ENCODE measurements at places on chromosomes 1 and 21.

GRCh38 chr1:245802941-245803665 is 648.3 kb downstream of the KIF26B start:
- DNase-seq: no peak

GRCh38 chr1:242886137-242886536 is 361.6 kb upstream of the PLD5 start:
- no peak for DNase-seq

DNA sequence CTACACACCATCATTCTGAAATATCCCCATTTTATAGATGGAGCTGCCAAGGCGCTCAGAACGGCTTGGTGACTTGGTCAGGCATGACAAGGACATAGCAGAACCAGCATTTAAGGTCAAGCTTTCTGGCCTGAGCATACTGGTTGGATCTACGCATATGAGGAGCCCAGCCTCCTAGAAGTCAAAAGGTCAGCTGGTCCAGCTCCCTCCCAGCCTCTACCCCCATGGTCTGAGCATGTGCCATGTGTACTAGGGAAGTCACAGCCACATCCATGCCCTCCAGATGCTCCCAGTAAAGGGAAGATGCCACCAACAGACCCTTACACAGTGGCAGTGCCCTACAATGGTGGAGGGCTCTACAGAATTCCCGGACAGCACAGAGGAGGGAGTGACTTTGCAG is 96.7 kb downstream of the EPHB2 start:
- no peak for DNase-seq

GRCh38 chr21:31750843-31751242 is 18.9 kb upstream of the SCAF4 start:
- DNase-seq: no peak

DNA sequence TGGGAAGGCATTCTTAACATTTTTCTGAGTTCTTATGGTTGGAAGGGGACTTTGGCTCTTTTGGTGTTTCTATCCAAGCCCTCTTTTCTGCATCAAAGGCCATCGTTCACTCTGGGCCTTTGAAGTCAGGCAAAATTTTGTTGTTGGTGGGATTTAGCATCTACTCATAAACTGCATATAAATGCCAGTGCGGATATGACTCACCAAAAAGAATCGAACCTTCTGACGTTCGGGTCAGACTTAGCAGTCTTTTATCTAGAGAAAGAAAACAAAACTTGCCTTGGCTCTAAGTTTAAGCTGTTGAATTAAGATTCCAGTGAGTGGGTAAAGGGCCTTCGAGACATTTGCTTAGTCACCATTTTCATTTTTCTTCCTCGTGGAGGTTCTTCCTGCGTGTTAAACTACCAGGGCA is 51.4 kb downstream of the EVA1C start:
- DNase-seq: no peak

- DNase-seq: no peak
Observed at GRCh38 chr1:2459757-2460156, 16.3 kb upstream of the PLCH2 start.

- no peak for DNase-seq
Observed at GRCh38 chr1:16324456-16324890, 27.8 kb downstream of the FBXO42 start.

Data from NCI-H1694 treated with DMSO at 0.1 percent for 48 hours (cell line).